ENCODE measurements at places on chromosomes 7 and 10.

GRCh38 chr10:96370584-96371157 lies 11.9 kb upstream of the OPALIN start:
- peak; percentile 69 for DNase-seq

- DNase-seq = no peak
These were observed 3.6 kb downstream of the PLAC9 start for GRCh38 chr10:80136134-80136571.

DNA sequence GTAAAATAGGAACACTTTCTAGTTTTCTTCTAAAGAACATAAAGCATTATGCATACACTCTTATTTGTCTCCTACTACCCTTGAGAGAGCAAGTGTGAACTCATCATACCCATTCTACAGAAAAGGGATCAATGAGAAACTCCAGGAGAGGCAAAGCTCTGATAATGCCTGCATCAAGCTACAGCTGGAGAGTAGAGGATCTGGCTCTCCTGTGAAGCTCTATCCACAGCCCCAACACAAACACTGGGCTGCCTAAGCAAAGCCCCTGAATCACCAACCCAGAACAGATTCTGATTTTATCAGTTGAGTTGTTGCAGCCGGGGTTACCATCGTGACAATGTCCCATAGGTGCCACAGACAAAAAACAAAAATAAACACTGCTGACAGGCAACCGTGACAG lies 74.9 kb downstream of the NUDCD3 start:
- peak; percentile 17 for DNase-seq

GRCh38 chr7:64098-64915 lies 128.1 kb upstream of the FAM20C start:
- peak; percentile 70 for DNase-seq

GRCh38 chr7:67773081-67773480 lies 776.4 kb downstream of the TYW1 start:
- no peak for DNase-seq

DNA sequence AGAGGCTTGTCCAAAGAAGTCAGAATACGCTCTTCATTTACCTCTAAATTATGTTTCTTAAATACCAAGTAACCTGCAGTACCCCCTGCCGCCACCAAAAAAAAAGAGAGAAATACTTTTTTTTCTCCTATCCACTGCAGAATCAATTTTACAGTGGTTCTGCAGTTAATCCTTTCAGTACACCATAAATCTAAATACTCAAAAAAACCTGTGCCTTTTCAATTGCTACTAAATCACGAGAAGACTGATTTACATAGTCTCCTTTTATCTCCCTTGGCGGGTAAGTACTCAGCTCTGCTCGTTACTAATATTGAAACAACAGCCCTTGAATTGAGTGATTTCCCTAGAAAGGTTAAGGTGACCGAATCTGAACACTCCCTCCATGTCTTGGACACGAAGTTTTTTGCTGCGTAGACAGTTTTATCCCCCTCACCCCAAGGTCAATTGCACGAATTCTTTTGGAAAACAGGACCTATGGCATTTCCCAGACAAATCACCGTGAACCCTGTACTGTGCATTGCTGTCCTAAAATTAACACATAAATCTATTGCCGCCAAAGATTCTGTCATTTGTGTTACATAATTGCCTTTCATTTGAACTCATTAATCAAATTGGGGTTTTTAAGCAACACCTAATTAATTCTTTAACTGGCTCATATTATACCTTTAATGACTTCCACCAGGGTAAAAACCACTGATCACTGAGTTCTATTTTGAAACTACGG lies 512 bp upstream of the VIM start:
- no peak for DNase-seq

DNA sequence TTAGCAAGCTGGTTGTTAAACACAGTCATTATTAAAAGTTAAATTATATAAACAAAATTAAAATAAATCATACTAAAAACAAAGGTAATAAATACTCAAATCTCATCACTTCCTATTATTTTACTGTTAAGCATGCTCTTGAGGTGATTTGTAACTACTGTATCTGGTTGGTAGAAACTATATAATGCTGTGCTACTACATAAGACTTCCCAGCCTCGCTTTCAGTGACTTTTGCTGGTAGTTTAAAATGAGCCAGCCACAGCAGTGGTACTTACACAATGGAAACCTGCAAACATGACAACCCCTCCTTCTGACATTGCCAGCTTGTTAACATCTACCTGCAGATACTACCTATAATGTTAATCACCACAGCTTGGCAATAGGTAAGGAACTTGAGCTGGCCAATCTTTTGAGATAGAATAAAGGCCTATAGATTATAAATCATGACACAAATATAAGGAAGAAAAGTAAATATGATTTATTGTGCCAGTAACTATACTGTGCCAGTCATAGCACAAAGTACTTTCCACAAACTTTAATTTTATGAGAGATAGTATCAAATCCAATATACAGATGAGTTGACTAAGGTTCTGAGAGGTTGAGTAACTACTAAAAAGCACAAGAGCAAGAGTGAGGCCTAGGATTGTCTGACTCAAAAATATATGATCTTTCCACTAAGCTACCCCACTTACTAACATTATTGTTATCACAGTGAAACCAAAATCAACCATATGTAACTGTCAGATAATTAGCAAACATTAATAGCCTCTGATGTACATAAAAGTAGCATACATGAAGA lies 181.1 kb upstream of the ASAH2 start:
- no peak for DNase-seq

GRCh38 chr7:104156842-104157277 lies 51.0 kb downstream of the ORC5 start:
- DNase-seq = peak; percentile 65

DNA sequence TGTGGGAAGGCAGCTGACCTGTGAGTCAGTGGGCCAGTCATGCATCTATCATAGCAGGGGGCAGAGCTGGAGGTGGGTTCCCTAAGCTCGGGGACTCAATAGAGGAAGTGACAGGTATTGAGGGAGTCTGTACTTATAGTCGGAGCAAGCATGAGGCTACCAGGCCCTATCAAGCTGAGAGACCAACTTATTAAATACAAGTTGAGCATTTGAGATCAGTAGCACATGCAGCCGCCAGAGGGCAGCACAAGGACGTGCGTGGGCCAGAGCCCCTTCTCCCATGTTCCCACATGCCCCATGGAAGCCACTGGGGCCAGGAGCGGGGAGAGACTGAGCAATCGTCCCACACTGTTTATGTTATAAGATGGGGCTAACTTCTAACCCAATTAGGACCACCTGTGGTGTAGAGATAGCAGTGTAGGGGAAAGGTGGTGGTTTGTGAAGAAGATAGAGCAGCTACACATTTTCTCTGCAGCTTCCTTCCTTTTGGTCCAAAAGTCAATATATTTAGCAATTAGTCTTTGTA lies 13.0 kb upstream of the STK31 start:
- DNase-seq = peak; percentile 78

DNA sequence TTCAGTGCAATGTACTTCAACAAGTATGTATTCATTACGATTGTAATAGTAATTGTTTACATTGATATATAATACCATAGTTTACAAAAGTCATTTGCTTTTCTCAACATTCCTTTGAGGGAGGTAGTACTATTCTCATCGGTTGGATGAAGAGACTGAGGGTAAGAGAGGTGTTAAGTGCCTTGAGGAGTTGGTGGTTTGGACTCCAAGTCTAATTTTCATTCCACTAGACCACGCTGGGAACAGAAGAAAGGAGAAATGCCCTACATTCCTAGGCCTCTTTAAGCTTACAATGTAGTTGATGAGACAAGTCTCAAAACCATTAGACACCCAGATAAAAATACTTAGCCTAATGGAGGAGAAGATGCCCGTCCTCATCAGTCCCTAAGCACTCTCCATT lies 28.6 kb downstream of the CDK1 start:
- no peak for DNase-seq

DNA sequence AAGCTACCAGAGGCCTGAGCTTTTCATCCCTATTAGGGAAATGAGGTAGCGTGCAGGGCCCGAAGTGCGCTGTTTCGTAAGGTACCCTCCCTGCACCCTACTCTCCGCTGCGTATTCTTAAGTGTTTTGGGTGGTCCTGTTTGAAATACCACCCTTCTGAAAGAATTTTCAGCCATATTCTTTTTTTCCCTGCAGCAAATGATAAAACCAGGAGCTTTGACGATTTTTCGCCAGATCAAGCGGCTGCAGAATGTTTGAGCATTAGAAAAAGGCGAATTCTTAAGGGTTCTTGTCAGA lies 1.2 kb downstream of the RSBN1L start:
- no peak for DNase-seq

DNA sequence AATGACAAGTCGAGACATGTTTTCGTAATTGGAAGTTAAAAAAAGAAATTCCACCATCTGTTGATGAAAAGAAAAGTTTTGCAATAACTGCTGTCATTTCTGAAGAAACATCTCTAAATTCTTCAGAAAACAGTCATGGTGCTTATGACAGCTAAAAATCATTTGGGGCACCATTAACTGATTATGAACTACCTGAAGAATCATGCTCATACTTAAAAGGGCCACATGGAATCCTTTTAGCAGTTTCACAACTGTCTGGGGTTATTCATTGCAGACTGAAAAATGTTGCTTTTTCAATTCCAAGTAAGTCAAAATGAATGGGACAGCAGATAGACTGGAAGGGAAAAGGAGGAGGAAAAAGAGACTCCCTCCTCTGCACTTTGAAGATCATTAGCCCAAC lies 134.2 kb downstream of the CHN2 start:
- DNase-seq = no peak

DNA sequence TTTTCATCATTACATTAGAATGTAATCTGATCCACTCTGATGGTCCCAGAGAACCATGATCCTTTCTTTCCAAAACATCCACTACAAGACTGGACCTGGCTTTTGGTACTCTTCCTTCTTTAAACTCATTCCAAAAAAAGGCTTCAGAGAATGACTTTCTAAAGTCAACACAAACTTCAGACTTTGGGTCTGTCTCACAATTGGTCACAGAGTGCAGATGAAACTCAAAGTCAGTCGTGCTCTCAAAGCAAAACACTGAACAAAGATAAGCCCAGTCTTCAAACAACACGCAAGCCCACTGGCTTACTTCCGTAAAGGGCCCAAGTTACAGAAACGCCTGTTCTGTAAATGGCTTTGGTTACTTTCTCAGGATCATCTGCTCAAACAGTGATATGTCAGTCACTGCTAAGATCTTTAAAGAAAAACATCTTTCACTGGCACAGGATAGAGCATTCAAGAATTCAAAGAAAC lies 250.9 kb upstream of the MKLN1 start:
- DNase-seq = no peak

- no peak for DNase-seq
These were observed 329.2 kb downstream of the TNS3 start for GRCh38 chr7:47252675-47253074.

- no peak for DNase-seq
These were observed 11.9 kb downstream of the FLNC start for GRCh38 chr7:128841921-128842673.

- DNase-seq = no peak
These were observed 2.1 kb downstream of the SHH start for GRCh38 chr7:155809947-155810769.

DNA sequence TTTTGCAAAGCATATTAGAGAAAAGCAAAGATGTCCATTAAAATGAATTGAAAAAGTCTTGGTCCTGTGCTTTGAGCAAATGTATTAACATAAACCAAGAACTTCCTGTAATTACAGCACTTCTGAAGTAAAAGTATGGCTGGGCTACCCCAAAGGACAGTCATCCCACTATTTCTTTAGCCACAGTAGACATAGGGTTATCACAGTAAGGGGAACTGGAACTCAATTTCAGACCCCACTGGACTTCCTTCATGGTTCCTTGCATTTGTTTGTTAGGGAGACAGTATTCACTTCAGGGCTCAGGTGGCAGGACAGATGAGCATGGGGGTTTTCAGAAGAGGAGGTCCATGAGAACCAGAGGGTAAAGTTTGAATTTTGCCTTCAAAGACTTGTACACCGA lies 203.1 kb upstream of the PDE1C start:
- no peak for DNase-seq

DNA sequence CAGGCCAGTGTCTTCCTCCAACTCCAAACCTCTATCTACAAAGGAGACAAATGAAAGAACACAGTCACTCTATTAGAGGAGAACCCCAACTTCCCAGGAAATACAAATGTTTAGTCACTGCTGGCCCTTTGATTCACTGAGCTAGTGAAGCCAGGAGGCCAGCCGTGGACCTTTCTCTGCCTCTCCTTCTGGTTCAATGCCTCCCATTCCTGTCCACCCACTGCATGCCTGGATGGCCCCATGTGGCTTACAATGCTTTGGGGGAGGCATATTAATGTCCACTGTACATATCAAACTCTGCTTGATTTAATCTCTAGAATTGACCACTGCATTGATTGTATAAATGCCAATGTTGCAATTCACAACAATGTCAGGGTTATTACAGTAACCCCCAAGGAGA lies 687.3 kb downstream of the KCNMA1 start:
- DNase-seq = no peak

- peak; percentile 10 for DNase-seq
These were observed 380.7 kb upstream of the SHH start for GRCh38 chr7:156192921-156193320.

DNA sequence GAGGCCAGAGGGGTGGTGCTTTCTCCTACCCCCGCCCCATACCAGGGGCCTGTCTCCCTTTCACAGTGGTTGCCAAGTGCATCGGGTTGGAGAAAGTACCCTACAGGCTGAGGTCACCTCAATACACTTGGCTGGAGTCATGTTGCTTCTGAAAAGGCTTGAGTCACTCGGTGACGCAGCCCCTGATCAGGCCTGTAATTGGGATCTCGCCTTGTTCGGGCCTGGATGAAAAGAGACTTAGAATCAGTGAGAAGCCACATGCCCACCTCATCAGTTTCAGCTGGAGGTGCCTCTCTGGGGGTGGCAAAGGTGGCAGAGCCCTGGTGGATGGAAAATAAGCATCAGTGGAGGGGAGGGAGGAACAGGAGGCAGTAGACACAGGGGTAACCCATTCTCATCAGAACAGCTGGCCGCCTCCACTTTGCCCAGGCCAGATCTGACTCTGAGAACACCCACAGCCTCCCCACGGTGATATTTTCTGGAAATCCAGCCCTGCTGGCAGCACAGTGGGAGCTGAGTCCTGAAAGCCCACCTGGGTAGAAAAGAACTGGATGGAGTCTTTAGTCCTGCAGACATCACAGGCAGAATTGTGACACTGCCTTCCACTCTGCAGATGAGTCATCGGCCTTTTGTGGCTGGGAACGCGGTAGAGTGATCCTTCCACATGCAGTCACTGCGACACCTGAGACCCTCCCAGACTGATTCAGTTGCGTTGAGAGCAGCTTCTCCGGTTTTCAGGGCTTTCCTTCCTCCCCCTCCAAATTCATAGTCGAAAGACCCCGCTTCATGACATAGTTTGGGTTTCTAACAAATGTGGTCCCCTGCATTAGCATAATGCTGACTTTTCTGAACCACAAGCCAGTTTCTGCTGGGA lies 108.0 kb downstream of the GRK5 start:
- DNase-seq = peak; percentile 78

- no peak for DNase-seq
These were observed 73.9 kb downstream of the PRLHR start for GRCh38 chr10:118521415-118522117.

GRCh38 chr7:97224316-97224715 lies 106.8 kb downstream of the SDHAF3 start:
- no peak for DNase-seq

- no peak for DNase-seq
These were observed 15.4 kb upstream of the CLDN4 start for GRCh38 chr7:73815436-73815835.

GRCh38 chr10:132280646-132281074 lies 27.1 kb downstream of the STK32C start:
- DNase-seq = no peak

Data from SW480 (cell line).